Activated effector memory CD4-positive, alpha-beta T cell treated with Interleukin-2 at 50 U/mL for 16 hours (primary cell): ENCODE measurements at places on chromosomes 5 and 9.

DNA sequence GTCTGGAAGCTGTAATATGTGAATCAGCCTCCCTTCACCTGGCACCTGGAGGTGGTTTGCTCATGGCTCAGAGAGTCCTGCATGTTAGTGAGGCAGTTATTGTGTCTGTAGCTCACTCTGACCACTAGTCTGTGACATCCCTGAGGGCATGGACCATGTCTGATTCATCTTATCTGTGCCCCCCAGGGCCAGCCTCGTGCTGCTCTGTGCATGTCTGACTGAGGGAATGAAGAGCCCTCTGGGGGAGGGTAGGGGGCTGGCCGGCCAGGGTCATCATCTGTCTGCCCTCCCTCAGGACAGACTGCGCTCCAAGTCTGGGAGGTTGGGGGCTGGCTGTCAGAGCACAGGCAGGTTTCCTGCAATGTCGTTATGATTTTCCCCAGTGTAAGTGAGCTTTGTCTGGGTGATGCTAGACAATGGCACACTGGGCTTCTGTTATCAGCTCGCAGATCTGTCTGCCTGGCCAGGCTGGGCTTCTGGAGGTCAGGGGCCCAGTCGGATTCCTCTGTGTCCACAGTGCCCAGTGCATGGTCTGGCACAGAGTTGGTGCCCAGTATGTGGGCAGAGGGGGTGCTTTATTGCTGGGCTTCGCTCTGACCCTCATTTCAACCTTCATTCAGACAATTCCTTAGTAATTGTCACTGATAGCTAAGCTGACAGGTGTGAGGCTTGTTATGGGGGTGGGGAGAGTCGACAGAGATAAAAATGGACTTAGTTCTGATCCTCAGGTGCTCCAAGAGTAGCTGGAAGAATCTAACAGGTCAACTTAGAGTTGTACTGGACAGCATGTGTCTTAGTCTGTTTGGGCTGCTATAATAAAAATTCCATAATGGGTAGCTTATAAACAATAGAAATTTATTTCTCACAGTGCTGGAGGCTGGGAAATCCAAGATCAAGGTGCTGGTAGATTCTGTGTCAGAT lies 85.7 kb upstream of the SHB start:
- DNase-seq: no peak

DNA sequence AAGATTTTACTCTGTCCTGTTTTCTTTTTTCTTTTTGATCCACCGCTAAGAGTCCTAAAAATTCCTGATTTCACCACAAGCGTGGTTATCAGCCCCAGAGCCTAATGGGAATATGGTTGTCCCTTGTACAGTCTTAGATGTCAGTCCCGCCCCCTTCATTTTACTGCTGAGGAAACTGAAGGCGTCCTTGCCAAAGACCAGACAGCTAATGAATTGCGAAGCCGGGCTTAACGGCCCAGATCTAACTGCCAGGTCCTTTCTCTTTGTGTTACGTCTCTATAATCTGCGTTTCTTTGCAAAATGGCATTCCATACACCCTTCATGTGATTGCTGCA lies 497 bp downstream of the NSA2 start:
- DNase-seq: no peak

- no peak for DNase-seq
These were observed 98.8 kb upstream of the NR4A3 start for GRCh38 chr9:99722877-99723276.

DNA sequence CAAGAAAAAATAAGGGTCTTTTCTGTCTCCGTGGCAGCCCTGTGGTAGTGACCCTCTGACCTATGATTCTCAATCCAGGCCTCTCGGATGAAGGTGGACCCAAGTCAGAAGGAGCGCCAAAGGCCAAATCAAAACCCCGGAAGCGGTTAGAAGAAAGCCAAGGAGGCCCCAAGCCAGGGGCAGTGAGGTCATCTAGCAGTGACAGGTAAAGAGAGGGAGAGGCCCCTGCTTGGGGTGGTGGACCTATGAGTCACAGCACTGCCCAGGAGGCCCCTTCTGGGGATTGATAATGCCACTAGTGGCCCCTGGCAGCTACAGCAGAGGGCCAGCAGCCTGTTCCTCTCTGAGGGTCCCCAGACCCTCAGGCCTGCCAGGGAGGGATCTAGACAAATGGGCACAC lies 6.4 kb upstream of the SLC2A8 start:
- no peak for DNase-seq

DNA sequence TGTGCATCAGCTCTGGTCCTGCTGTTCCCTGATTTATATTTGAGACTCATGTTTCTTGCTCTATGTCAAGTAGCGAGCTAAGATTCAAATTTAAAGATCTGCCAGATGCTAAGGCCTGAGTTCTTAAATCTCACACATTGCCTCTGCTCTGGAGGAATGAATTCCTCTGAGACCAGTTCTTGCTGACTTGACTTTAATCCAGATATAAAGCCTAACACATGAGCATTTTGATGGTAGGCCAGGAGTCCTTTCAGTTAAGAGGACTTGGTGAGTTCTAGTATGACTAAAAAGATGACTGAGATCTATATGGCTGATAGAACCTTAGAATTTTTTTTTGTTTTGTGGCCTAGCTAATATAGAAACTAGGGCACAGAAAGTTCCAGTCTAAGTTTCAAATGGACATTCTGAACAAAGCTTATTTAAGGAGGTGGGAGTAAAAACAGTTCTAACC lies 1.3 kb upstream of the INIP start:
- DNase-seq: no peak

- no peak for DNase-seq
These were observed 7.3 kb downstream of the NRARP start for GRCh38 chr9:137294681-137295237.

GRCh38 chr5:25568989-25569625 lies 924.3 kb upstream of the CDH10 start:
- DNase-seq: no peak

DNA sequence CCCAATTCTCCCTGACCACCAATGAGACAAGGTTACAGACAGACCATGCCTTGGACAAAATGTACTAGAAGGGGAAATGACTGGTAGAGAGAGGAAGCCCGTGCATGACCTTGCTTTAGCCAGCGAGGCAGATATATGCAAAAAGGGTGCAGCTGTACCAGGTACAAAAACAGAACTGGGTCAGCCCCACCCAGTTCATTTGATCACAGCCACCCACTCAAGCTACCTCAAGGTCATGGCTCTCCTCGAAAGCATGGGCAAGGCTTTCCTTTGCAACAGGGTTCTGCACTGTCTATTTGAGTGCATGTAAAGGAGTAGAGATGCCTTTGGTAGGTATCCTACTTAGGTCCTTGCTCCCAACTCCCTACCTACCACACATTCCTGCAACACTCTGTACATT lies 33.3 kb downstream of the TLE1 start:
- no peak for DNase-seq

DNA sequence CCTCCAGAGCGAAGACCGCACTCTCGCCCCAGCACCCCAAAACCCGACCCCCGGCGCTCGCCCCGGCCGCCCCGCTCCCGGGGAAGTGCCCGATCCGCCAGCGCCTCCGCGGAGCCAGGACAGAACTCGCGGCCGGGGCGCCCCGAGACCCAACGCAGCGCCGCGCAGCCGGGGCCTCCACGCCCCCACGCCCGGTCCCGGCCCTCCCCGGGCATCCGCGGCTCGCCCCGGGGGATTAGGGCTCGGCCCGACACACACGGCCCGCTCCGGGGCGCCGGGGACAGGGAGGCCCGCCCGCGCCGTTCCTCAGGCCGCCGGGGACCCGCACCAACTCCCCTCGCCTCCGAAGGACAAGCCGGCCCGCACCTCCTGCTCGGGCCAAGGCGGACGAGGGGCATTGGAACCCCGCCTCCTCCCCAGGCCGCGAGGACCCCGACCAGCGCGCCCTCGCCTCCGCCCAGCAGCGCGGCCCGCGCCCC lies 544 bp downstream of the FNBP1 start:
- DNase-seq: no peak

GRCh38 chr5:75601996-75602395 lies 9.3 kb upstream of the ANKDD1B start:
- DNase-seq: no peak

DNA sequence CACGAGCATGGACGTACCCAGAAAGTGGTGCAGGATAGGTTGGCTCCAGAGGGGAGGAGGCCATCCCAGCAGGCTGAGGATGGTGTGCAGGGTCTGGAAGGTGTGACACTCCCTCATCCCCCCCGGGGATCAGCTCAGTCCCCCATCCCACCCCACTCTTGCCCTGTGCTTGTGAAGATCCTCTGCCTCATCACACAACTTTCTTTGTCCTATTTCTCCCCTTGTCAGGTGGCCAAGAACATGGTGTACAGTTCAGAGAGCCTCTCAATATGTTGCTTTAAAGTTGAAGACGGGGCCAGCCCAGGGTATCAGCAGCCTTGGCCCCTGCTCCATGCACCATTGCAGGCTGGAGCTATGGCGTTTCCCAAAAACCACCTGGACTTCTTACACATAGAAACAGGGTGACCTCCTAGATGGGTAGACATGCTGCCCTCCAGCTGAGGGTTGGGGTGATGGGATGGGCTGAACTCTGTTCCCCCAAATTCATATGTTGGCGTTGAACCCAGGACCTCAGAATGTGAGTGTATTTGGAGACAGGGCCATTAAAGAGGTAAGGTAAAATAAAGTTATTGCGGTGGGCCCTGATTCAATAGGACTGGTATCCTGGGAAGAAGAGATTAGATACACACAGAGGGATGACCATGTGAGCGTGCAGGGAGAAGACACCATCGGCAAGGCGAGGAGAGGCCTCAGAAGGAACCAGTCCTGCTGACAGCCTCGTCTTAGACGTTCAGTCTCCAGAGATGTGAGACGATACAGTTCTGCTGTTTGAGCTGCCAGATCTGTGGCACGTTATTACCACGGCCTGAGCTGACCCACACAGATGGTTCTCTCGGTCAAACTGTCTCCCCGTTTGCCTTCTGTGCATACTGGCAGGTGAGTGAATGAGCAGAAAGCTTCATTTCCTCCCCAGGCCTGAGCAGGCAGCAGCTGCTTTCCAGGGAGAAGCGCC lies 272.5 kb downstream of the GADD45G start:
- no peak for DNase-seq

GRCh38 chr5:91331705-91332104 lies 51.4 kb downstream of the ARRDC3 start:
- no peak for DNase-seq

DNA sequence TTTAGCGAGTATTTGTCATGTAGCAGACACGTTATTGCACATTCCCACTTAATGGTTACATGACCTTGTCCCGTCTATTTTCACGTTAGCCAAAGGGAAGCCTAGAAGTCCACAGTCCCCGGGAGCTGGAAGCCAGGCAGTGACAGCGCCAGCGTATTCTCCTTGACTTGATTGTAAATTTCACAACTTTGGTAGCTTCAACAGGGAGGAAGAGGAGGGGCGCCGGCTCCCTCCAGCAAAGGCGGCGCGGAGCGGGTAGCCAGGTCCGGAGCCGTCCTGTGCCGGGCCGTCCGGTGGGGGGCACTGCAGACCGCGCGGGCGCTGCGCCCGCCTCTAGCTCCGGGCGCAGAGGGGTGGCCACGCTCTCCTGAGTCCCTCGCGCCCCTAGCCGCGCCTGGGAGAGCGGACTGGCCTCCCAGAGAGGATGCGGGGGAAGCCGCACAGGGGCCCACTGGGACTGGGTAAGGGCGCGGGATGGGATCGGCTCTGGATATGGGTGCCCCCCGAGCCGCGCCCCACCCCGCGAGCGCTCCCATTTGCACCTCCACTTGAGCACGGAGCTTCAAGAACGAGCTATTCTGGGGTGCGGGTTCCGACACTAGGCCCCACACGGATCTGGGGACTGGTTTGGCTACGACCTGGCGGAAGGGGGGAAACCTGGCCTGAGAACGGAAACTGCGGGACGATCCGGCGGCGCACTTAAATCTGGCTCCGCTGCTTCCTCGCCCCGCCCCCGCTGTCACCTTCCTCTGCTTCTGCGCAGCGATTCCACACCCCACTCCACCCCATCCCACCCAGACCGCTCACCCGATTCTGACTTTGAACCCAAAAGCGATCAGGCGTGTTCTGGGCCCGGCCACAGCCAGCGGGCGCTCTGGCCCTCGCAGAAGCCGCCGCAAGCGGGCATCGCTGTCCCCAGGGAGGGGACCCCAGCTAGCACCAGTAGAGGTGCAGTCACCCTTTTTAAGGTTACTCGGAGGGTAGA lies 23.8 kb downstream of the KLF4 start:
- DNase-seq: no peak

DNA sequence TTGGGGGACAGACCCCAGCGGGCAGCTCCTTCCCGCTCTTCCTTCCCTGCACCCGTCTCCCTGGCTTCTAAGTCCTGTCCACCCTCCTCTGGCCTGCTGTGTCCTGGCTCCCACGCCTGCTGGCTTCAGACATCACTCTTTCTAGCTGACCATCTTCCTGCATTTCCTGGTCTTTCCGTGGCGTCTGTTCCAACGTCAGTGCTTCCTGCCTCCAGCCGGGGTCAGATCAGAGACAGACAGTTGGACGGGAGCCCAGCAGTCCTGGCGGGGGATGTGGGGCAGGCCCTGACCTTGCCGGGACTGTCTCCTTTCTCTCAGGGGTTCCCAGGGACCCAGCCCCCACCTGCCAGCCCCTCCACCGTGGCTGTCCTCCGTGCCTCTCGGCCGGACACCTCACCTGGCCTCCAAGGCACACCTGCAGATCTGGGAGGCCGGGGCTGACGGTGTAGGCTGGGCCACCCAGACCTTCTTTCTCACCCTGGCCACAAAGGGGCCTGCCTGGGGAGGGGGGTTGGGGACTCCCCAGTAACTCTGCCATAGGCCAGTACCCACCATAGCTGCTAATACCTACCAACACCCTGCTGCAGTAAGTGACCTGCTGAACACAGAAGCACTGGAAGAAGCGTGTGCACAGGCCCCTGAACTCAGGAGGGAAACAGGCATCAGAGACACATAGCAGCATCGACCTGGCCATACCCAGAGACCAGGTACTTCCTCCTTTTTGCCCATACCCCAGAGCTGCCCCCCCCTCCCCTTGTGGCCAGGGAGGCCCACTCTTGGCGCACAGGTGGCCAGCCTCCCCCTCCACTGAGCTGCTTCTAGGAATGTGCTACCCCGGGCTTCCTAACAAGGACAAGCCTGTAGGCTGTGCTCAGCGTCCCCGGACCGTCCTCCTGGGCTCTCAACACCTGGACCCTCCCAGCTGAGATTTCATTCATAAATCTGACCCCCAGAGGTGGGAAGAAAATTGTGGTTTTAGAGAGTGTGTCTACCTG lies 5.1 kb downstream of the NRARP start:
- DNase-seq: no peak

DNA sequence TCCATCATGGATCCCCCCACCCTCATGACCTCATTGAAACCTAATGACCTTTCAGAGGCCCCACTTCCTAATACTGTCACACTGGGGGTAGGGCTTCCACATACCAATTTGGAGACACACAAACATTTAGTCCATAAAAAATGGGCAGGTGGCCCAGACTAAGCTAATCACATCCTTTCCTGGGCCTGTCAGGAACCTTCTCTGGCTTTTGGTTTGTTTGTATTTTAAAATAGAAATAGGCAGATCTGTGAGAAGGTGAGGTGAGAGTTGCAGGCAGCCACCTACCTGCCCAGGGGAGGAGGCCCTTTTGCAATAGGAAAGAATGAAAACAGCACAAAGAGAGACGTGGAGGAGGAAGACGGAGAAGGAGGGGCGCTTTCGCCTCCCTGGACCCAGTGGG lies 90.2 kb upstream of the BOD1 start:
- DNase-seq: no peak

GRCh38 chr9:13210306-13210705 lies 69.2 kb downstream of the MPDZ start:
- DNase-seq: no peak

GRCh38 chr5:81837667-81838306 lies 86.9 kb upstream of the SSBP2 start:
- no peak for DNase-seq

- no peak for DNase-seq
These were observed 485.2 kb upstream of the CDH9 start for GRCh38 chr5:27523629-27524028.

GRCh38 chr9:14752871-14753270 lies 30.3 kb upstream of the CER1 start:
- DNase-seq: no peak
